ENCODE measurements at places on chromosomes 11 and 22. TPM values are rescaled to one million over a fixed set of nuclear protein-coding genes. Genes with fewer than 3 reads are reported as not detected.
A peak's percentile ranks its signal among the peaks of the same experiment; 100 is the strongest.

DNA sequence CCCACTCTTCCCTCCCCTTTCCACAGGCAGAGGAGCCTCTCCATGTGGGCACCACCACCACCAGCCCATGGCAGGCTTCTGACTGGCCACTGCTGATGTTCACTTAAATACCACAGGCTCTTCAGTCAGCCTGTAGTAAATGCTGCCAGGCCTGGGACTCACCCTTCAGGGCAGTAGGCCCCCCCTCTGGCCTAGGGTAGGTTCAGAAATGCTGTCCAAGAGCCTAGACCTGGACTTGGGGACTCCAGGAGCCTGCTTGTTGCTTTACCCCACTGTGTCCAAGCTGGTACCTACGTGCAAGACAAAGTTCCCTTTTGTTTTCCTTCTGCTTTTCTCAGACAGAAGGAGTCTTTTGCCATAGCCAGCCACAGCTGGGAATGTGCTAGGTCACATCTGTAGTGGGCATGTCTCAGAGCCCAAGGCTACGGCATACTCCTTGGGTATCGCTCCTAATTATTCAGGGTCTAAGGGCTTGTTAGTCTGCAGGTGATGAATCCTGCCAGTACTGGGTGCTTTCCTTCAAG lies 38.6 kb downstream of the TMEM135 start:
- no peak for DNase-seq

Gene C11orf52
- polyA plus RNA-seq = 12.4 TPM

Gene STK33
- polyA plus RNA-seq = 34.5 TPM

GRCh38 chr11:1864231-1864630 lies 11.3 kb downstream of the LSP1 start:
- no peak for DNase-seq

GRCh38 chr11:9862981-9863380 lies 199.1 kb downstream of the SWAP70 start:
- no peak for DNase-seq

- no peak for DNase-seq
Measured at GRCh38 chr22:35313311-35314121, 13.8 kb downstream of the TOM1 start.

Gene IL18
- 9.3 TPM for polyA plus RNA-seq

Gene CLTCL1
- 3.9 TPM for polyA plus RNA-seq

GRCh38 chr11:65487467-65488272 lies 11.2 kb upstream of the MALAT1 start:
- peak; percentile 99 for DNase-seq

Gene MMP7
- polyA plus RNA-seq = 25.7 TPM

- no peak for DNase-seq
Measured at GRCh38 chr11:72114570-72114969, 2.1 kb upstream of the ANAPC15 start.

DNA sequence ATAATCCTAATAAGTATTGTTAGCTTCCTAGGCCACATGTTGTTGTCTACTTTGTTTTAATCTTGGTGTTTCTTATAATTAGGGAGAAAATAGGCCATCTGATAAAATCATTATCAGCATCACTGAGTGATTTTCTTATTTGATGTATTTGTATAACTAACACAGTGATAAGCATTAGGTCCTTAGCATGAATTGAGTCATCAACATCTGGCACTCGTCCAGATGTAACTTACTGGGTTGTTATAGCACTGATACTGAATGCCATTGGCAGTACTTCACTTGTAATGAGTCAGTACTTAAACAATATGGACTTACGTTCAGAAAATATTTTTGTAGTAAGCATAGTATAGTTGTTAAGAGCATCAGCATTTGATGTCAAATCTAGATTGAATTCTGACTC lies 16.2 kb downstream of the API5 start:
- DNase-seq = no peak

Gene RCOR2
- polyA plus RNA-seq = 10.4 TPM

DNA sequence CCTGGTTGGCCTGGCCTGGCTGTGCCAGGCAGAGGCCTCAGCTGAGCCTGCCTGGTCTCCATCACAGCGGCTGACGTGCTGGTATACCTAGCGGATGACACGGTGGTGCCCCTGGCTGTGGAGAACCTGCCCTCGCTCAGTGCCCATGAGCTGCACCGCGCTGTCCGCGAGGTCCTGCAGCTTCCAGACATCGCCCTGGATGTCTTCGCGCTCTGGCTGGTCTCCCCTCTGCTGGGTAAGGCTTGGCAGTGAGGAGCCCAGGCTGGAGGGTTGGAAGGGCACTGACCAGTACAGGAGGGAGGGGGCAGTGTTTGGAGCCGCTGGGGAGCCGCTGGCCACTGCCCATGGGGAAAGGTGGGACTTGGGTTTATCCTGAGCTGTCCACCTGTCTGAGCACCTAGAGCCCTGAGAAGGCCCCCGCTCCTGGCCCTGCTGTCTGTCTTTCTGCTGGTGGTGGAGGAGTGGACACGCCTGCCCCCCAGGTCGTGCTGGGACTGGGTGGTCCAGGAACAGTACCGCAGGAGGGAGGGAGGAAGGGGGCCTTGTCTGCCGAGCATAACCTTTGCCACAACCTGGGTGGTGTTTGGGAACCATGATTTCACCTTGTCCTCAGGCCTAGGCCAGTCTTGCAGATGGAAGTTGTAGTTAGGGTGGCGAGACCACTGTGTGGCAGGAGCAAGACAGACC lies 3.0 kb downstream of the FRMD8 start:
- no peak for DNase-seq

Gene MMP8
- 0.18 TPM for polyA plus RNA-seq

Gene OR52H1
- polyA plus RNA-seq = not detected

DNA sequence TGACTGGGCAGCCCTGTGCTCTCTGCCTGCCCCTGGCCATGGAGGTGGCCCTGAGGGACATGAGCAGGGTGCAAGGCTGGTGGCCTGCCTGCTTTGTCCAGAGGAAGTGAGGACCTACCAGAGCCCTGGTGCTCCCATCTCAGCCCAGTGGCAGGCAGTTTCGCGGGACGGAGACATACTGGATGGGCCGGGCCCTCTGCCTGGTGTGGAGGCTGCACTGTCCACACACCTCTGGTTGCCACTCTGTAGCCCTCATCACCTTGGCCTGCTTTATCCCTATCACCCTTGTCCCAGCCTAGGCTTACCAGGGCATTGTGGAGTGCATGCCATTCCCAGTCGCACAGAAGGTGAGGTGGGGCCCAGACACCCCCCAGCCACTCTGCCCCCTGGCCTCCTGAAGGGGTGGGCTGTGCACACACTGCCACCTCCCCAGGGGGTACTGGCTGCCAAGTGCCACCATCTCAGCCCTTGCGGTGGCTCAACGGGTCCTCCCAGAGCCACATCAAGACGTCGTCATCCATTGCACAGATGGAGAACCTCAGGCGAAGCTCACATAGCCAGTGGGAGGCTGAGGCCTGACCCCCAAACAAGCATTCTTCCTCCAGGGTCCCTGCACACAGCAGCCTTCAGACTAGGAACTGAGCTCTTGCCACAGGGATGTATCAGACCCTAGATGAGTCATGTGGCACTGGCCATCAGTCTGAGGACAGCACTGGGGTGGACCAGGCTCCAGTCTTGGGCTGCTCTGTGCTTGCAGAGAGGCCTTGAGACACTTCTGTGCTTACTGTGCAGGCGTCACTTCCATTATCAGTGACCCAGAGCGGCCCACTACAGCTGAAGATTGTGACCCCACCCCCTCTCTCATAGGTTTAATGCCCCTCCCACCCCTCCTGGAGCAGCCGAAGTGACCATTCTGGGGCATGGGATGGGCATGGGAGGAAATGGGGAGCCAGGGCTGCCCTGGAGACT lies 176.1 kb downstream of the IGLL1 start:
- DNase-seq = no peak

GRCh38 chr11:126416542-126417090 lies 61.1 kb downstream of the ST3GAL4 start:
- no peak for DNase-seq

DNA sequence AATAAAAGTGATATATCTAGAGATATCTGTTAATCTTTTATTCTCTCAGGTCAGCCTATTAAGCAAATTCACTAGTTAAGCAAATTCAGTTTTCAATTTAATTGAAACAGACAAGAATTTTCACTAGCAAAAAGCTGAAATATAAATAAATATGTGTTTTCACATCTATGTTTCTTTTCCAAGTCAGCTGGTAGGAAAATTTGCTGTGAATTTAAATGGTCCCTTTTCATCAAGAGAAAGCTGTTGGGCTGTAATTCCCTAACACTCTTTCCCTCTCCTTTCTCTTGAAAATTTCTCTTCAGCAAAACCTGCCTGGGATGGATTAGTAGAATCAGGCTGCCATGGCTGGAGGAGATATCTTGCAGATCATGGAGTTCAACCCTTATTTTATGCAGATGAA lies 46.9 kb upstream of the BARX2 start:
- DNase-seq = no peak

Gene SPCS2
- polyA plus RNA-seq = 218 TPM

Gene PNPLA3
- polyA plus RNA-seq = 1.1 TPM

DNA sequence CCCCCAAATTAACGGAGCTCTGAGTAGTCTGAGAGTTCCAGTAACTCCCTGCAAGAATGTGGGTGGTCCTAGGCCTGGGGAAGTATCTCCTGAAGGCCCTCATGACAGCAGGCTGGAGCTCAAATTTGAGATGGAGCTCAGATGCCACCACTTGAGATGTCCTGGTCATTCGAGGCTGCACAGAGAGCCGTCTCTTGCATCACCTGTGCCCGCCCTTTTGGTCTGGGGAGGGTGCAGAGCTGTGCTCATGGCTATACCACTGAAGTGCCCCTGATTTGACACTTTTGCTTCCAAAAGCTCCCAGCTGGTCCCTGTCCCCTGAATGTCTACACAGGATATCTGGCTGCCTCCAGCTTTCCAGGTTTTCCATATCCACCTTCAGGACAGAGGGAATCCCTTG lies 214.0 kb upstream of the B3GAT1 start:
- no peak for DNase-seq

Gene TENM4
- 21.1 TPM for polyA plus RNA-seq

Gene RIMBP3C
- 0.40 TPM for polyA plus RNA-seq

Gene CAT
- polyA plus RNA-seq = 171 TPM

GRCh38 chr22:37726241-37726887 lies 29.5 kb downstream of the TRIOBP start:
- DNase-seq = no peak

DNA sequence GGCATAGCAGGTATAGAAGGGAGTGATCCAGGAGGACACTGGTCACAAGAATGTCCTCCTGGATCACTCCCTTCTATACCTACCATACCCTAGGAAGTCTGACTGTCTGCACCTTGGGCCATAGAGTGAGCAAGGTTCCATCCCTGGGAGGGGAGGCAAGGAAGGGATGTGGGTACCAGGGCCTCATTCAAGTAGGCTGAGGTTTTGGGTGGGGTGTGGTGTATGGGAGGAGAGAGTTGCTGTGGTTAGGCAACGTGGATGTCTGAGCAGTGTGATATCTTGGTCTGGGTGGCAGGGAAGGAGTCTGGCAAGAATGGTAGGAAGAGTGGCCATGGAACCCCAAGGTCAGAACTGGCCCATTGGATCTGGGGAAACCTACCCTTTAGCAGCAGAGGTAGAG lies 13.2 kb downstream of the PPFIBP2 start:
- no peak for DNase-seq

GRCh38 chr11:127233998-127234397 lies 233.4 kb upstream of the KIRREL3 start:
- DNase-seq = no peak

Gene IMMP1L
- polyA plus RNA-seq = 47.8 TPM

DNA sequence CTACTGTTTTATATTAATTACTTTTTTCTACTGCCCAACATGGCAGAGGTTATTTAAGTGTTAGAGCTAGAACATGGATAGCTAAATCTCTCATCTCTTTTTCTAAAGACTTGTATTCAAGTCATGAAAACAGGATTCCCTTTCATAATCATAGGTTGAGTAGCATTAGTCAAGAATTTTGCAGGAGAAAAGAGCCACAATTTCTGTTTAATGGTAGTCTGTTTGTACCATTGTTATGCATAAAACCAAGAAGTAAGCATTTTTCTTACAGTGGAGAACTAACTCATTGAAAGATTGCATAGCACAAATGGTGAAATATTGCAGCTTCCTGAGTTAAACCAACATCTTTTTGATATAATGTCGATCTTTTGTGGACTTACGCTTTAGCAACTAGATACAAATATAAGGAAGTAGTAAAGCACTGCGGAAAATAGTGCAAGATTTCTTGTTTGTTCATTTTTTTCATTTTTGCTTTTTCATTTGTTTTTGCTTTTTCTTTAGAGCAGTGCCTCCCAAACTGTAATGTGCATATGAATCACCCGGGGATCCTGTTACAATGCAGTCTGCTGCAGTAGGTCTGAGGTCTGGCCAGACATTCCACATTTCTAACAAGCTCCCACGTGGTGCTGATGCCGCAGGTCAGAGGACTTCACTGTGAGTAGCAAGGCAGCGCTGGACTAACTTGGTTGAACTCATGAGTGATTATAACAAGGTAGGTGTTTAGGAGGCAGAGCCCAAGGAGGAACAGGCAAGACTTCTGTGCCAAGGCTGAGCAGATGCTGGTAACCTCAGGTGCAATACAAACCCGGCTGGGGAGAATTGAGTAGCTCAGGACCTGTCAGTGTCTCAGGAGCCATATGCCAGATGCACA lies 4.6 kb downstream of the ETS1 start:
- DNase-seq = peak; percentile 45

Gene CARD18
- polyA plus RNA-seq = not detected

DNA sequence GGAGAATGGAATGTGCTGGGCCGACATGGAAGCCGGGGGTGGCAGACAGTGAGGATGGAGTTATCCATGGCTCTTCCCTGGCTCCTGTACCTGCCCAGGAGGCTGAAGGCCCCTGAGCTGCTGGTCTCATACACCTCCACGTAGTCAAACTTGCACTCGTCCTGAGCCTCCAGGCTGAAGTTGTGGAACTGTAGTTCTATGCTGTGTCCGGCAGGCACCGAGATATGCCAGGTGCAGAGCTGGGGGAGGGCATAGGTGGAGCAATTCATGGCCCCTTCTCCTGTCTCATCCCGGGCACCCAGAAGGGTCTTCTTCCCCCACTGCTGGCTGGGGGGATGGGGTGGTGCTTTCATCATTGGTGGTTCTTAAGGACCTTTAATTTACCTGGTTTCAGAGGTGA lies 2.8 kb downstream of the MFRP start:
- DNase-seq = no peak

- DNase-seq = no peak
Measured at GRCh38 chr11:125999234-125999880, 53.5 kb downstream of the VSIG10L2 start.

GRCh38 chr11:110379936-110380335 lies 49.8 kb upstream of the FDX1 start:
- DNase-seq = no peak

Gene HTR3A
- not detected for polyA plus RNA-seq

Gene KCNJ4
- 0.11 TPM for polyA plus RNA-seq

GRCh38 chr22:42500161-42500835 lies 19.3 kb downstream of the RRP7A start:
- no peak for DNase-seq

- no peak for DNase-seq
Measured at GRCh38 chr11:76465701-76466100, 20.9 kb downstream of the EMSY start.

- DNase-seq = no peak
Measured at GRCh38 chr11:14764579-14765527, 121.2 kb downstream of the PDE3B start.

Gene NOX4
- 50.2 TPM for polyA plus RNA-seq

Gene SHISAL1
- polyA plus RNA-seq = 2.4 TPM

DNA sequence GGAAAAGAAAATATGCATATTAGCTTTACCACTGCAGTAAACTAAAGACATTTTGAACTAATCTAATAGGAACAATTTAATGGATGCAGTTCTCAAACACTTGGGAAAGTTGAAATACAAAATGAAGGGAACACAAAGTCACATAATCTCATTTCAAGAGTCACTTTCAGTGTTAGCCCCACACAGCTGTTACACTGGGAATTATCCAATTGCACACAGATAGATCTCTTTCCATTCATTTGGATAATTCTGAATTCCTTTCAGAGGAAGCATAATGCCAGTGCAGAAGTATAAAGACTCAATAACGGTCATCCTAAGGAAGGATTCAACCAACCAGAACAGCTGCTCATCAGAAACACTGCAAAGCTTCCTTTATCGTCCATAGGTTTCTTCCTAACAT lies 173.3 kb downstream of the GRIA4 start:
- no peak for DNase-seq
